ENCODE measurements at places on chromosomes 1 and 21.

DNA sequence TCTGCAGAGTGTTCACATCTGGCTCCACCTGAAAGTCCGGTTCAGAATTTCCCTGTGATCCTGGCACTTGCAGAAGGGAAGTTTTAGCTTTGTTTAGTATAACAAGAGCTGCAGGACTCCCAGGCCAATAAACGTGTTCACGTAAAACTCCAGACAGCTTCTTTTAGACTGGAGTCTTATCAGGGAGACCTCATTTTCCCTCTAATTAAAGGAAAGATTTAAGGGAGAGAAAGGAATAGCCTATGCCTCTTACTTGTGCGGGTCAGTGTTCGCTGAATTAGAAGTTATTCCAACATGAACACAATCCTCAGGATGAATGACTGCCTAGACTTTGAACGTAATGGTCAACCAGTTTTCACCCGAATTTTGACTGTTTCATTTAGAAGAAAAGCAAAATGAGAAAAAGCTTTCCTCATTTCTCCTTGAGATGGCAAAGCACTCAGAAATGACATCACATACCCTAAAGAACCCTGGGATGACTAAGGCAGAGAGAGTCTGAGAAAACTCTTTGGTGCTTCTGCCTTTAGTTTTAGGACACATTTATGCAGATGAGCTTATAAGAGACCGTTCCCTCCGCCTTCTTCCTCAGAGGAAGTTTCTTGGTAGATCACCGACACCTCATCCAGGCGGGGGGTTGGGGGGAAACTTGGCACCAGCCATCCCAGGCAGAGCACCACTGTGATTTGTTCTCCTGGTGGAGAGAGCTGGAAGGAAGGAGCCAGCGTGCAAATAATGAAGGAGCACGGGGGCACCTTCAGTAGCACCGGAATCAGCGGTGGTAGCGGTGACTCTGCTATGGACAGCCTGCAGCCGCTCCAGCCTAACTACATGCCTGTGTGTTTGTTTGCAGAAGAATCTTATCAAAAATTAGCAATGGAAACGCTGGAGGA lies 202.1 kb upstream of the SGIP1 start:
- DNase-seq = no peak

DNA sequence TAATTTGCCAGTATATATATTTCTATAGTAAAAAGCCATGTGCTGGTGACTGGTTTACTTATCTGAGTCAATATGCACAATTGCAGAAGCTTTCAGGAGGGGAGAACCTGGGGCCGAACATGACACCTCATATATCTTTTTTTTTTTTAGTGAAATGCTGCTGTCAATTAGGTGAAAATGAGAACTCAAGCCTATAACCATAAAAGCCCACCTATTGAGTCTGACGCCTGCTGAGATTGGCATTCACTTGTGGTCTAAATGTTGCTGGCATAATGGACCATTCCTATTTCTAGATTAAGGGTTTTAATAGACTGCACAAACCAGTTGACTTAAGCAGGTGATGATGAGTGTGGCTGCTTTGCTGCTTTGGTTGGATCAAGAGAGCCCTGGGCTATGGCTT lies 10.8 kb downstream of the NTMT2 start:
- DNase-seq = no peak

GRCh38 chr1:231091831-231092301 lies 51.8 kb upstream of the FAM89A start:
- DNase-seq = no peak

DNA sequence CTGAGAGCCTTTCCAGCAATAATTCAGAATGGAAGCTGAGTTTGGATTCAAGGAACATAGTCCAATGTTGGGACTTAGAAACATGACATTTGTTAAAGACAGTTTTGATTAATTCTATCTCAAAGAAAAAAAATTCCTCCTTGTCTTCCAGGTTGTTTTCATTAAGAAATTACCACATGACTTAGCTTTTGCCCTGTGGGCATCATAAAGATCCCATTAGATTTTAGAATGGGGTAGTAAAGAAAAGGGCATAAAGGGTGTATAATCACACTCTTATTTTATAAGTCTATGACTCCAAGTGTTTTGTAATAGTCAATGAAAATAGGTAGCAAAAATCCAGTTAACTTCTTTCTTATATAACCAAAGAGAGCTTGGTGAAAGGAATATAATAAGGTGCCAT lies 14.3 kb upstream of the PRKAA2 start:
- DNase-seq = no peak

- DNase-seq = no peak
Observed at GRCh38 chr1:6108937-6109614, 63.4 kb downstream of the KCNAB2 start.

- DNase-seq = no peak
Observed at GRCh38 chr1:46613661-46614603, 2.7 kb downstream of the MOB3C start.

DNA sequence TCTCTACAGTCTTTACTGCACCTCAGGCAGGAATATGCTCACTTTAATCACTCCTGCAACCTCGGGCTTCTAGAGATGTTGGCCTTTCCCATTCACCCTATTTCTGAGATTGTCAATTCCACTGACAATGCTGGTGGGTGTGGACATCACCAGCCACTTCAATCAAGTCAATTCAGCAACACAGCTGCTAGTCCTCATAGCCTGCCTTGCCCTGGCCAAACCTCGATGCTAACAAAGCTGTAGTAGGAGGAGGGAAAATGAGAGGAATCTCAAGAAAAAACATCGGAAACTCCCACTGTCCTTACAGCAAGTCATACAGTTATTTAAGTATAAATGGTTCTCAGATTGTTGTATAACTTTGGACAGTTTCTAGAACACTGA lies 155.0 kb downstream of the KCNH1 start:
- no peak for DNase-seq

GRCh38 chr1:64502083-64502482 lies 32.2 kb downstream of the CACHD1 start:
- no peak for DNase-seq

- no peak for DNase-seq
Observed at GRCh38 chr1:51664421-51665240, 47.7 kb downstream of the OSBPL9 start.

- DNase-seq = no peak
Observed at GRCh38 chr1:31752258-31752657, 11.9 kb downstream of the ADGRB2 start.

DNA sequence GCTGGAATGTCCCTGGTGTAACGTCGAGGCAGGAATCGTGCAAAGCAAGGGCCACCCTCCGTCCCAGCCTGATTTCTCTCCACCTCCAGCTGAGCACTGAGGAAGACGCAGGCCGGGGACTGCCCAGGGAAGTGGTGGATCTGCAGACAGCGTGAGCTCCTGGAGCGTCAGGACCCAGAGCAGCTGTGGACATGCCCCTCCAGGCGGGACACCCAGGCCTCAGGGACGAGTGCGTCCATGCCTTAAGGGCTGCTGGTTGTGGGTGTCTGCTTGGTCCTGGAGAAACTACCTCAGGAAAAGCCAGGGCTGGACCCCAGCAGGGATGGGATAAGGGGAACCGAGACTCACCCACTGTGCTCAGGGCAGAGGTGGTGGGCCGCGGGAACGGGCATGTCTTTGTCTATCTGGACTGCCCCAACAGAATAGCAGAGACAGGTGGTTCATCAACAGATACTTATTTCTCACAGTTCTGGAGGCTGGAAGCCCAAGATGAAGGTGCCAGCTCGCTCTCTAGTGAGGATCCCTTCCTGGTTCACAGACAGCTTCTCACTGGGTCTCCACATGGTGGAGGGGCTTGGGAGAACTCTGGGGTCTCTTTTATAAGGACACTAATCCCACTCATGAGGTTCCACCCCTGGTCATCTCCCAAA lies 5.8 kb upstream of the MMEL1 start:
- DNase-seq = no peak

DNA sequence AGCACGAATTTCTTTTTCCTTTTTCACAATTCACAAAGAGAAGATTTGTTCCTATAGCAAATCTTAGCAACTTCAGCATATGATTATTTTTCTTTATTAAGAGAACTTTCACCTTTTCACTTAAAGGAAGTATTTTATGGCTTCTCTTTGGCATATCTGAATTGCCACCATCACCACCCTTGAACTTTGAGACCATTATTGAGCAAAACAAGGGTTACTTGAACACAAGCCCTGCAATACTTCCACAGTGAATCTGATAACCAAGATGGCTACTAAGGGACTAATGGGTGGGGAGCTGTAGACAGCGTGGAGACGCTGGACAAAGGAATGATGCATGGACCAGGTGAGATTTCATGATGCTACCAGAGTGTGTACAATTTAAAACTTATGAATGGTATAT lies 815.0 kb downstream of the LRRIQ3 start:
- no peak for DNase-seq

DNA sequence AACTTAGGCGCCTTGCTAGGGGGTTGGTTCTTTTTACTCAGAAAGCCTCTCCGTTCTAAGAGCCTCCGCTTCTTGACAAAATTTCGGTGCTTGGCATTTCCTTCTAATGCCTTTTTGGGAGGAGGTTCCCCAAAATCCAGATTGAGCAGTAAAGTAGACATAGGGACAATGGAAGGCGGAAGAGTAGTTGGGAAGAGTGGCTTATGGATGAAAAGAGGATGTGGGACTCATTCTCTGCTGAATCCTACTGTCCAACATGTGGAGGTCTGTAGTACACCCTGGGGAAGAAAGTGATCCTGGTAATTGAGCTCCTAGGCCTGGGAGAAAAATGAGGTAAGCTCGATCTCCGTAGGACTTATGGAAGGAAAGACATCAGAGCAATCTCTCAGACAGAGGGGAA lies 777 bp upstream of the METTL25B start:
- DNase-seq = no peak

DNA sequence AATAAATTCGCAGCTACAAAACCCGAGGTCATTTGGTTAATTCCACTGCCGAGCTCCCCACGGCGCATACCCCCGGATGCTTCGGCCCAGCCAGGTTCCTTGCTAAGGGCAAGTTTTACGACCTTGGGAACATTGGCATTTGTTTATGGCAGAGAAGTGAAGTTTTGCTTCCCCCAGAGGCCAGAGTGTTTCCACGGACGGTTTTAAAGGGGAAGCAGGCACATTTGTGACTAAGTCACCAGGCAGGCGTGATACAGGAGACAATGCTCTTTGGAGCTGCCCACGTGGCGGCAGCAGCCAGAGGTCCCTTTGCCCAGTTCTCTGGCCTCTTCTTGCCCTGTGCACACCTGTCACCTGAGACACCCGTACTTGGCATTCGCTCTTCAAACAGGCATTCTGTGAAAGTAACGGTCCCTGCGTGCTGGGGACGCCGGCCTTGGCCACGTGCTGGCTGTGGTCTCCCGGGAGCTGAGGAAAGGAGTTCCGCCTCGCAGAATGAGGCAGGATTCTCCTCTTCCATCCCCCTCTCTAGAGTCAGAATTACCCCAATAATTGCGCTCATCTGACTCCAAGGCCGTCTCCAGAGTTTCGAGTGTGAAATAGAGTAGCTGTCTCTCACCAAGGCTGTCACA lies 138.3 kb downstream of the PRDM16 start:
- DNase-seq = no peak

Data from NCI-H187 treated with DMSO at 0.1 percent for 48 hours (cell line).